ENCODE measurements at places on chromosomes 7 and 10.

- DNase-seq, result no peak
Measured at GRCh38 chr7:80273327-80273726, 138.7 kb downstream of the GNAI1 start.

DNA sequence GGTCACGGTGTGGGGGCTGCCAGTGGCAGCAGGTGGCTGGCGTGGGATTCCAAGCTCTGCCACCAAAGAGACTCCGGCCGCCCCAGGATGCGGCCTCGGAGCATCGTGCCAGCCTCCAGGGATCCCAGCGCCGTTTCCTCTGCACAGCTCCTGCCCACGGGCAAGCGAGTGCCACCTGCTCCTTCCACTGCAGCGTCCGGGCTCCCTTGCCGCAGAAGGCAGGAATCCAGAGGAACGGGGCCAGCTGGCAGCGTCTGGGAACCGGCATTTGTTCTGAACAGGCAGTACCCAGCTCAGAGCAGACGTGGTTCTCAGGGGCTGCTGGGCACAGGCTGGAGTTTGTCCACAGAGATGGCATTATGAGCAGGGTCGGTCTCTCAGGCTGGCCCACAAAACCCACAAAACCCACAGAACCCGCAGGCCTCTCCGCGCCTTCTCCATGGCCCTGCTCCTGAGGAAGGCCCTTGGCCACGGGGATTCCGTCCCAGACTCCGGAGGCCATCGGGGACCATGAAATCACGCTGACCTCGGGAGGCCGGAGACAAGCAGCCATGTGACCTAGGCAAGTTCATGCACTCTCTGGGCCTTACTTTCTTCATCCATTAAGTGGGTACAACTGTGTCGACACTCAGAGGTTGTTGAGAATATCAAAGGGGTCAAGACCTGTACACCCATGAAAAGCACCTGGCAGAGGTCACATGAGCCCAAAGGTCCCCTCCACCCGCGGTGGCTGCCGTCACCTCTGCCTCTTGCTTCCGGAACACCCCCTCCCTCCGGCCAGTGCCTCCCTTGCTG lies 72.1 kb upstream of the TNRC18 start:
- DNase-seq, result no peak

DNA sequence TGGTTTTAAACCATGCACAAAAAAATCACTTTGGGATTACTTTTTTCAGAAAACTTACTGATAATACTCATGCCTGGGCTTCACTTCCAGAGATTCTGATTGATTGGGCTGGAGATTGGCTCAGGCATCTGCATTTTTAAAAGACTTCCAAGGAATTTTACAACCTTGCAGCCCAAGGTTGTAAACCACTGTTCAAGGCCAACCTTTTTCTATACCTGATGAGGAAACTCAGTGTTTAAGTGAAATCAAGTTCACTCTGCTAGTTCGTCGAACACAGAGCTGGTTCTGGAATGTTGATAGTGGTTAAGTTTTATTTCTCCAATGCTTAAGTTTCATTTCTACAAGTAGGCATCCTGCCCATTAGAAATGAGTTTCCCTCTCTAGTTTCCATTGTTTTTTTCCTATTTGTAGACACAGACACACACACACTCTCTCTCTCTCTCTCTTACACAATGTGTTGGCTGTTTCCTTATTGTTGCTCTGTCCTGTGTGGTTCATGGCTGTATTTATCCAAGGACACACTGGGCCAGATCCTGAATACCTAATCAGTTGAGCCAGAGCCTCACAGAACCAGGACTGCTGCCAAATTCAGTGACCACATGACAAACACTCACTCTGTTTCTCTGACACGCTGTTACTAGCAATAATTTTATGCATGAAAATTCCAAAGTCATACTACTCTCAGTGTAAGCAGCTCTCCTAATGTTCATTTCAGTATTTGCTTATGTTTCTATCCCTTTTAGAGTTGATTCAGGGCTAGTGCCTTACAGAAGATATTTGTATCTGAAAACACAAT lies 3.7 kb upstream of the IFIT1B start:
- no peak for DNase-seq

DNA sequence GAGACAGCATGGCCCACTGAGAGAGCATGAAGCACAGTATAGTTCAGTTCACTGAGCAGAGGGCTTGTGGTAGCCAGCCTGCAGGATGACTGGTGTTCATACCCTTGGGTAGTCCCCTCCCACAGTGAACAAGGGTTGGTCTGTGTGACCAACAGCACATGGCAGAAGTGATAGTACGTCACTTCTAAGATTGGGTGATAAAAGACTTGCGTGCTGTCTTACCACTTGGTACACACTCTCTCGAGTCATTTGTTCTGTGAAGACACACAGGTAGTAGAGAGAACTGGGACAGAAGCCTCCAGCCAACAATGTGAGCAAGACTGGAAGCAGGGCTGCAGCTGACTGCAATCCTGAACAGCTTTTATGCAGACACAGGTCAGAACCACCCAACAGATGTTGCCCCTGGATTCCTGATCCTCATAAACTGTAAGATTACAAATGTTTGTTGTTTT lies 14.6 kb downstream of the EPC1 start:
- DNase-seq, result peak; percentile 72

Measured in activated T-cell treated with anti-CD3 and anti-CD28 coated beads for 24 hours (primary cell).